ENCODE measurements at places on chromosomes 12 and 14.

DNA sequence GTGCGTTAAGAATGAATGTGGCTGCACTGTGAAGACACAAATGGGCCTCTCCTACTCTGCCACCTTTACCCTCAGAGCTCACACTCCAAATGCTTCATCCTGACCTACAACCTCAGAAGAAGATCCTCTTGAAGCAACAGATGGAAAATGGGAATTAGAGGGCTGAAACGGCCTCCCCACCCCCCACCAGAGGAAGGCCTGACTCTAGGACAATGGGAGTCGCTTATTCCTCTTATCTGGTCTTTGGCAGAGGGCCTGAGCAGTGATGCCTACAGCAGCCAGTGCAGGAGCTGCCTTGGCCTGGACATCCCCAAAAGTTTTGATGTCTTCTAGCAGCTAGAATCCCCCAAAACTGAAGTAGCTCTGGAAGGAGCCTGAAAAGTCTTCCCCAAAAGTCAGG lies 29.2 kb downstream of the BTBD7 start:
- no peak for DNase-seq

DNA sequence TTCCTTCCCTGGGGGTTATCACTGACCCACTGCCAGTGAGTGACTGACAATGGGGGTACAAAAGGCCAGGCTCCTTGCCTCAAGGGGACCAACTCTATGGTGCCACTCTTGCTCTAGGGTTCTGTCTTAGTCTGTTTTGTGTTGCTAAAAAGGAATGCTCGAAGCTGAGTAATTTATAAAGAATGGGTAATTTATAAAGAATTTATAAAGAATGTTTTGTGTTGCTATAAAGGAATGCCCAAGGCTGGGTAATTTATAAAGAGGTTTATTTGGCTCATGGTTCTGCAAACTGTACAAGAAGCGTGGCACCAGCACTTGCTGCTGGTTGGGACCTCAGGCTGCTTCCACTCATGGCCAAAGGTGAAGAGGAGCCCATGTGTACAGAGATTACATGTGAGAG lies 15.8 kb upstream of the RASSF8 start:
- DNase-seq = no peak

GRCh38 chr12:77855548-77855947 lies 24.9 kb downstream of the NAV3 start:
- no peak for DNase-seq

GRCh38 chr14:68622856-68623255 lies 170.0 kb downstream of the ZFP36L1 start:
- DNase-seq = no peak
